Dorsolateral prefrontal cortex (tissue), 122 donors: ENCODE measurements at places on chromosomes 1 and 21.

DNA sequence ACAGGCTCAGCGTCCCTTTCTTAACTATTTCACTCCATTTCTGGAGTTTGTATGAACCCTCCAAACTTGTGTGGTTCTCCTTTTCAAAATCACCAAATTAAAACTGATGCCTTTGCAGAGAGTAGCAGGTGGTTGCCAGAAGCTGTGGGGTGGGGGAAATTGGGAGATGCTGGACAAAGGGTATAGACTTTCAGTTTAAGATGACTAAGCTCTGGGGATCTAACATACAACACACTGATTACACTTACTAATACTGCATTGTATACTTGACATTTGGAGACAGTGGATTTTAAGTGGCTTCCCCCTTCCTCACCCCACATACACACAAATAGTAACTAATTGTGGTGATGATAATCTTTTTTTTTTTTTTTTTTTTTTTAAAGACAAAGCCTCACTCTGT, 11.1 kb upstream of the SCYL3 start:
- no peak for DNase-seq

GRCh38 chr1:157829210-157829609, 9.3 kb upstream of the FCRL1 start:
- no peak for DNase-seq

GRCh38 chr21:21029164-21029563, 31.0 kb downstream of the NCAM2 start:
- no peak for DNase-seq

DNA sequence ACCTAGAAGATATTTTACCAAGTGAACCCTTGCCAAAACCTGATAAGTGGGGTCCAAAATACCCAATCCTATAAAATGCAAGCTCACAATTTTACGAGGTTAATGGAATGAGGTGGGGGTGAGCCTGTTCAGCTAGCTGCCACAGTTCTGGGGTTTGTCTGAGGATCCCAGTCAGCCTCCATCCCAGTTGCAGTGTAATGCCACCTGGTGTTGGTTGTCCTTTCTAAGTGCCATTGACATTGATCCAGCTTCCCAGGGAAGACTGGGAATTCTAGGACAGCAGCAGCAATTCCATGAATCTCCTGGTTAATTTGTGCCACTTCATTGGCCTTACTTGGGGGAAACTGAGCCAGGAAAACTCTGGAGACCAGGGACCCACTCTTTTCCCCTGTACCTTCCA, 298.3 kb downstream of the RWDD3 start:
- no peak for DNase-seq

DNA sequence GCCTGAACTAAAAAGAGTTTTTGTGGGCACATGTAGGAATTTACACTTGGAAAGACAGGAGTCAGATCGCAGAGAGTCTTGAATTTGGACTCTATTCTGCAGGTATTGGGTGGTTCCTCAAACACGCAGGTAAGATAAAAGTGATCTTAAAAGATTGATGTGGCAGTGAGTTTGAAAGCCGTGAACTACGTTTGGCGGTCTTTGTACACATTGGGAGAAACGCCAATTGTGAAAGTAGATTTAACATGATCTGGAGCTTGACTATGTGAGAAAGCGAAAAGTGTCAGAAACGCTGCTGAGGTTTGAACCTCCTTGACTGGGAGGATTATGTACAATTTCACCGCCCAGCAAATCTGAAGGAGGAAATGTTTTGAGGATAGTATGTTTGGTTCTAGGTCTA, 1.5 kb upstream of the PPP2R5A start:
- DNase-seq, result no peak

GRCh38 chr21:45262616-45263015, 25.1 kb downstream of the POFUT2 start:
- DNase-seq, result peak; percentile 9

DNA sequence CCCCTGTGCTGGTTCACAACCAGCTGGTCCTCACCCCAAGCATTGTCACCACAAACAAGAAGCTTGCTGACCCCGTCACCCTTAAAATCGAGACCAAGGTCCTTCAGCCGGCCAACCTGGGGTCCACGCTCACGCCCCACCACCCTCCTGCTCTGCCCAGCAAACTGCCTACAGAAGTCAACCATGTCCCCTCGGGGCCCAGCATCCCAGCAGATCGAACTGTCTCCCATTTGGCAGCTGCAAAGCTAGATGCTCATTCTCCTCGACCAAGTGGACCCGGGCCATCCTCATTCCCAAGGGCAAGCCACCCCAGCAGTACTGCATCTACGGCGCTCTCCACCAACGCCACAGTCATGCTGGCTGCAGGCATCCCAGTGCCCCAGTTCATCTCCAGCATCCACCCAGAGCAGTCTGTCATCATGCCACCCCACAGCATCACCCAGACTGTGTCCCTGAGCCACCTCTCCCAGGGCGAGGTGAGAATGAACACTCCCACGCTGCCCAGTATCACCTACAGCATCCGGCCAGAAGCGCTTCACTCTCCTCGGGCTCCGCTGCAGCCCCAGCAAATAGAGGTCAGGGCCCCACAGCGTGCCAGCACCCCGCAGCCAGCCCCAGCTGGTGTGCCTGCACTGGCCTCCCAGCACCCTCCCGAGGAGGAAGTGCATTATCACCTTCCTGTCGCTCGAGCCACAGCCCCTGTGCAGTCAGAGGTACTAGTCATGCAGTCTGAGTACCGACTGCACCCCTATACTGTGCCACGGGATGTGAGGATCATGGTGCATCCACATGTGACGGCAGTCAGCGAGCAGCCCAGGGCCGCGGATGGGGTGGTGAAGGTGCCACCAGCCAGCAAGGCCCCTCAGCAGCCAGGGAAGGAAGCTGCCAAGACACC, 40.6 kb downstream of the ZBTB17 start:
- DNase-seq, result no peak

DNA sequence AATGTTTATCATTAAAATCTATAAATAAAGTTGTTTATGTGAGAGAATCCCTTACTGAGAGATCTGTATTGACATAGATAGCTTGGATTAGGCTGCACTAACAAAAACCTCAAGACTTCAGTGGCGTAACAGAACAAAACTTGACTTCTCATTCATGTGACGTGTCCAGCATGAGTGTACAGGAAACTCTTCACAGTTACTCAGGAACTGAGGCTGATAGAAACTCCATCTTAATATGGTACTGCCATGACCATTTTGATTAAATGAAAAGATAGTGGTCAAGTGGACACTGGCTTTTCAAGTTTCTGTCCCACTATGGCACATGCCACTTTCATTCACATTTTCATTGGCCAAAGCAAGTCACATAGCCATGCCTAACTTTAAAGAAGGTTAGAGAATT, 3.7 kb downstream of the ST3GAL3 start:
- DNase-seq, result no peak

DNA sequence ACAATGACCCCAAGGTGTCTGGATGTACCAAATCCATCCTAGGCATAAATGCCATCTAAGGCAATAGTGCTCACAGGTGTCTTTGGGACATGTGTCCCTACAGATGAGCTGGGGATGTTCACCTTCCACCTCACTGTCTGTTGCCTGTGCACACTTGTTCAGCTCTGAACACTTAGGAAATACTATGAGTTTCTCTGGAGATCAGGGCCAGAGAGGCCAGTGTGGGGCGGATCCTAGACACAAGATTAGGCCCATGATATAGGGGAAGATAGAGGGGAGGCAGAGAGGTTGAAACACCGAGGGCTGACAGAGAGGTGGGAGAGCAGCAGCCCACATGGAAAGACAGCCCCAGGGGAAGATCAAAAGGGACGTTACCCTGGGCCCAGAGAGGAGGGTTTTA, 25.6 kb downstream of the C1orf116 start:
- no peak for DNase-seq

GRCh38 chr21:33441489-33442477, 38.0 kb downstream of the TMEM50B start:
- no peak for DNase-seq

GRCh38 chr1:111987502-111987901, 2.0 kb downstream of the KCND3 start:
- no peak for DNase-seq

GRCh38 chr1:110519125-110519810, at the start of gene KCNA10:
Gene KCNA10 (minus strand): TSS chr1:110519175. CDS start chr1:110518787, 388 bp downstream.
- DNase-seq, result no peak

DNA sequence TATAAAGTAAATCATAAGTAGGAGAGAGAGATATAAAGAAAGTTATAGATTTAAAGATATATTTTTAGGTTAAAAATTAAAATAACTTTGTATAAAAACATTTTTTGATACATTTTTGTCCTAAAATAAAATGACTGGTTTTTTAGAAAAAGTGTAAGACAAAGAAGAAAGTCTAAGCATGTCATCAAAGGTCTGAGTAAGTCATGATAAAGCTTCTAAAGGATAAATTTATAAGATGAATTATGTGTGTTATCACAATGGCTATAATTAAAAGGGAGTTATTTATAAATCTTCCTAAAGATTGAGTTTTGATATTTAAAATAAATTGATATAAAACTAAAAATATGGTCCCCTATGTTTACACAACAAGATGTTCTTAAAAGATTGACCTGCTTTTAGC, 370.9 kb downstream of the PTPRU start:
- DNase-seq, result no peak
